CD14-positive monocyte (primary cell): ENCODE measurements at places on chromosomes 4 and X.

GRCh38 chr4:107832275-107832807 is 7.6 kb downstream of the SGMS2 start:
- peaks cover 8% of the 10 kb centered on the region for H3K36me3 ChIP-seq
- no peak overlapping the region for H3K4me3 ChIP-seq
- no peaks in the 10 kb centered on the region for H3K27me3 ChIP-seq
- H3K27ac ChIP-seq, result no peak overlapping the region
- no peak for DNase-seq
- peaks cover 58% of the 10 kb centered on the region for H3K4me1 ChIP-seq

GRCh38 chr4:76954489-76954888 is 4.9 kb downstream of the SEPTIN11 start:
- H3K27ac ChIP-seq, result no peak overlapping the region
- H3K4me3 ChIP-seq, result no peak overlapping the region
- no peak for DNase-seq
- no peaks in the 10 kb centered on the region for H3K36me3 ChIP-seq
- peaks cover 20% of the 10 kb centered on the region for H3K4me1 ChIP-seq
- no peaks in the 10 kb centered on the region for H3K27me3 ChIP-seq

GRCh38 chr4:153809307-153809706 is 20.4 kb upstream of the SFRP2 start:
- no peak overlapping the region for H3K4me3 ChIP-seq
- DNase-seq, result no peak
- H3K36me3 ChIP-seq, result no peaks in the 10 kb centered on the region
- peaks cover 2% of the 10 kb centered on the region for H3K27me3 ChIP-seq
- no peaks in the 10 kb centered on the region for H3K4me1 ChIP-seq

DNA sequence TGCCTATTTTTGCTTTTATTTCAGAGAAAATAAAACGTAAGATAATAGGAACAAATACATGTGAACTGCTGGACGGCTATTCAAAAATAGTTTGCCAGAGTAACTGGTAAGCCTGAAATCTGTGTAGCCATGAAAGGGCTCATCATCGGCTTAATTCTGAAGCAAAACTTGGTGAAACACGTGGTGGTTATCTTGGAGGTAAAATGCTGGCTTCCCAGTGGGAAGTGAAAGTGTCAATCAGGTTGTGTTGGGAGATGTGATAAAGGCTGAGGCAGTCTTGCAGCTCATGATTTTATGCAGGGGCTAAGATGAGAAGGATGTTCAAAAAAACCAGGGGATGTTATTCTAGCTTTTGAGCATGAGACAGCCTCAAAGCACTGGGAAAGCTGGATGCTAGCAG is 36.1 kb upstream of the TLR2 start:
- no peaks in the 10 kb centered on the region for H3K27me3 ChIP-seq
- H3K4me3 ChIP-seq, result no peak overlapping the region

- no peaks in the 10 kb centered on the region for H3K27me3 ChIP-seq
- no peaks in the 10 kb centered on the region for H3K36me3 ChIP-seq
- H3K4me3 ChIP-seq, result no peak overlapping the region
These were observed 141.1 kb upstream of the WDFY3 start for GRCh38 chr4:85107553-85107952.

- H3K4me1 ChIP-seq, result peaks cover 27% of the 10 kb centered on the region
- peak; percentile 21 for DNase-seq
- no peaks in the 10 kb centered on the region for H3K36me3 ChIP-seq
- H3K27ac ChIP-seq, result no peak overlapping the region
These were observed 30.0 kb downstream of the BBS12 start for GRCh38 chr4:122762520-122762919.

DNA sequence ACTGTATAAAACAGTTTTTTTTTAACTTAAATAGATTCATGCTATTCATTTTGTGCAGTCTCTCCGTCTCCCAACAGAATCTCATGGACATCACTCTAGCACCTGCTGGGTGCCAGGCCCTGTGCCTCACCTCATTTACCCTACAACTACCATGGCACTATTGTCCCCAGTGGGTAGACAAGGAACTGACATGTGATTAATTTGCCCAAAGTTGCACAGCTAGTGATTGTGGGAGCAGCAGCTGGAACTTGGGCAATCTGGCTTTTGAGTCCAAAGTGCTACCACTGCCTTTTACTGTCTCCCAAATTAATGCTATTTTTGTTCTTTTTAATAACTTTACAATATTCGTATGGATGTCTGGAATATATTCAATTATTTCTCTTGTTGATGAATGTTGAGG is 11.2 kb upstream of the PGRMC2 start:
- no peak overlapping the region for H3K27ac ChIP-seq
- no peak overlapping the region for H3K4me3 ChIP-seq
- no peaks in the 10 kb centered on the region for H3K4me1 ChIP-seq

DNA sequence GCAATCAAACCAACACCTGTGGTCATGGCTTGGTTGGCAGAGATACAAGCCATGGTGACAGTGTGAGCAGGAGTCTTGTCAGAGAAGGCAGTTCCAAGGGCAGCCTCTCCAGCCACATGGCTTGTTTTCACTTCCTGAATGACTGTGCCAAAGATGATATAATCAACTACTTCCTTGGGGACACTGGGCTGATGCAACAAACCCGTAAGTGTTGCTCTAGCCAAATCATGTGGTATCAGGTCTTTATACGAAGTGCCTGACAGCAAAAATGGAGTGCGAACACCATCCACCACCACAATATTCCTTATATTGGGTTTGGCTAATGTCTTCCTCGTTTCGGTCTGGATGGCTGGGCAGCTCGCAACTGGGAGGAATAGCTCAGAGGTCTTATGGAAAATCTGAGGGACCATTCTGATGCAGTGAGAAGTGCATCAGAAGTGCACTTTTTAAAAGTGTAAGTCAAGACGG is 922.0 kb downstream of the NLGN4X start:
- H3K27ac ChIP-seq, result peak overlapping the region; percentile 58
- H3K36me3 ChIP-seq, result no peaks in the 10 kb centered on the region
- no peaks in the 10 kb centered on the region for H3K4me1 ChIP-seq
- H3K27me3 ChIP-seq, result no peaks in the 10 kb centered on the region
- no peak overlapping the region for H3K4me3 ChIP-seq
- DNase-seq, result peak; percentile 6
